ENCODE measurements at places on chromosomes 4 and X. TPM values are rescaled to one million over a fixed set of nuclear protein-coding genes. Genes with fewer than 3 reads are reported as not detected.
A peak's percentile ranks its signal among the peaks of the same experiment; 100 is the strongest.

DNA sequence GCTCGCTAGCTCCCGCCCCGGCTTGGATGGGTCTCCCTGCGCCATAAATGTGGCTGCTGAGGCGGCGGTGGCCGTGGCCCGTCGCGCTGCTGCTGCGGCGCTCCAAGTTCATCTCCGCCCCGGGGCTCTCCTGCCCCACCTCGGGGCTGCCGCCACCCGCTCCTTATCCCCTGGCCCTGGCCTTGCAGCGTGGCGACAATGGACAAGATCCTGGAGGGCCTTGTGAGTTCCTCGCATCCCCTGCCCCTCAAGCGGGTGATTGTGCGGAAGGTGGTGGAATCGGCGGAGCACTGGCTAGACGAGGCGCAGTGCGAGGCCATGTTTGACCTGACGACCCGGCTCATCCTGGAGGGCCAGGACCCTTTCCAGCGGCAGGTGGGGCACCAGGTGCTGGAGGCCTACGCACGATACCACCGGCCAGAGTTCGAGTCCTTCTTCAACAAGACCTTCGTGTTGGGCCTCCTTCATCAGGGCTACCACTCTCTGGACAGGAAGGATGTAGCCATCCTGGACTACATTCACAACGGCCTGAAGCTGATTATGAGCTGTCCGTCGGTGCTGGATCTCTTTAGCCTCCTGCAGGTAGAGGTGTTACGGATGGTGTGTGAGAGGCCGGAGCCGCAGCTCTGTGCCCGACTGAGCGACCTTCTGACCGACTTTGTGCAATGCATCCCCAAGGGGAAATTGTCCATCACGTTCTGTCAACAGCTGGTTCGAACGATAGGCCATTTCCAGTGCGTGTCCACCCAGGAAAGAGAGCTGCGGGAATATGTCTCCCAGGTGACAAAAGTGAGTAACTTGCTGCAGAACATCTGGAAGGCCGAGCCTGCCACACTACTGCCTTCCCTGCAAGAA, 763 bp downstream of the USP38 start:
- peak; percentile 34 for DNase-seq

PDGFRA gene
- 0.44 TPM for total RNA-seq

GRCh38 chrX:18721683-18722499, 14.4 kb downstream of the PPEF1 start:
- DNase-seq: no peak

DNA sequence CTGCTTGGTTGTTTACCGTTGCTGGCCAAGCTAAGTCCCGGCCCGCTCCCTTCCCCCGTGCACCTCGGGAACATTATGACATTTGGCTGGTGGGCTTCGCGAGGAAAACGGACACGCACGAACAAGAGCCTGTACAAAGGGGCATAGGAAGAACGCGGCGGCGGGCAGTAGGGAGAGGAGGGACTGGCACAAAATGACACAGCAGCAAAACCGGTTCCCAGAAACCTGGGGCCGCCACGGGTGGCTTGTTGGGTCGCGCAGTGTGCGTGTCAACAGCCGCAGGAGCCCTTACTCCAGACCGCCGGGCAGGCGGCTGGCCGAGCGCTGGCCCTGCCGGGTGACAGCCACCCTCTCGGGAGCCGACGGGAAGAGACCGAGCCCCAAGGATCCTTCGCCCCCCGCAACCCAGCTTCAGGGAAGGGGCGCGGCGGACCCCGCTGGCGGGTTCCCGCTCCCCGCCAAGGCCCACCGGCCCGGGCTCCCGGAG, 1.6 kb upstream of the LIN54 start:
- peak; percentile 52 for DNase-seq

- peak; percentile 61 for DNase-seq
These were observed 6.6 kb downstream of the MGST2 start for GRCh38 chr4:139672215-139672614.

DNA sequence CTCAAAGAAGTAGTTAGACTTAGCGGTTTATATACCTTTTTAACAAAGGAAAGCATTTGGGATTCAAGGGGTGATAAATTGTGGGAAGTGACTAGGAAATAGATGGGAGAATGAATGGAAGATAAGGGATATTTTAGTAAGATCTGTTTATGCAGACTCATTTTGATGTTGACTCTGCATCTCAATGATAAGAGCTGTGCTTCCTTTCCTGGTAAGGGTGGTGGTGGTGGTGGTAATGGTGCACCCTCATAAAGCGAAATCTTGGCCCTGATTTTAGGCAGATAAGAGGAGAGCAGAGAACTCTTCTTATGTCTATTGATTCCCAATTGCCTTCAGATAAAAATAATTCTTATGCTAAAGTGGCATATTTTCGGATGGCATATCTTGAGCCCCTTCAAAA, 197.1 kb downstream of the SPRY1 start:
- peak; percentile 22 for DNase-seq

- peak; percentile 44 for DNase-seq
These were observed at the start of gene CNKSR2 for GRCh38 chrX:21374163-21374993. Gene CNKSR2 (plus strand): TSS chrX:21374418. CDS start chrX:21374898, 480 bp downstream.

DNA sequence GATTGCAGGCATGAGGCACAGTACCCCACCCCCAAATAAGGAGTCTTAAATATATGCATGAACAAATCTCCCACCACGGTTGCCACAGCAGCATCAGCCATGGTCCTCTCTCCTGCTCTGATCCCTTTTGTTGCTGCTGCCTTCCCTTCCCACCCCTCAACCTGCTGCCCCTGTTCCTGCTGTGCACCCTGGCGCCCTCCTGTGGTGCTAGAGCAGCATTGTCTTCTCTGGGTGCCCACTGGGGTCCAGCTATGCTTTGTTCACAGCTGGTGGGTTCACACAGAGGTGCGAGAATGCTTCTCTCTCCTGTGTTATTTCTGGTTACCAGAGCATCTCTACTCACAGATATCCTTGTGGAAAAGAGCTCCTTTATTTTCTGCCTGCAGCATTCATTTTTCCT, 116.2 kb downstream of the GATB start:
- DNase-seq: peak; percentile 18

DCX gene
- total RNA-seq: not detected

DNA sequence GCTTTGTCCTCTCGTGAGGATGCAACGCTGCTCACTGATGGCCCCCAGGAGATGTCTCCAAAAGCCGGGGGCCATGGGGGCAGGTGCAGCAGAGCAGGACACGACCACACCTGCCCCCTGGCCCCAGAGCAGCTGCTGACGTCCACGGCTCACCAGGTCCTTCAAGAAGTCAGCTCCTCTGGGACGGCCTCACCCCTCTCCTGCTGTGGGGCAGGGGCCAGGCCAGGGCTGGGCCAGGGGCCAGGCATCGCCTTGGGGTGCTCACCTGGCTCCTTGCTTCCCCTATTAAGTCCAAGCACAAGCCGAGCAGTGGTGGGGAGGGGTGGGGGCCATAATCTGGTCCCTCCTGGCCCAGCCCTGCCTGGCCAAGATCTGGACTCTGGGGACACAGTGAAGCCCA, 28.6 kb upstream of the MXD4 start:
- no peak for DNase-seq

DNA sequence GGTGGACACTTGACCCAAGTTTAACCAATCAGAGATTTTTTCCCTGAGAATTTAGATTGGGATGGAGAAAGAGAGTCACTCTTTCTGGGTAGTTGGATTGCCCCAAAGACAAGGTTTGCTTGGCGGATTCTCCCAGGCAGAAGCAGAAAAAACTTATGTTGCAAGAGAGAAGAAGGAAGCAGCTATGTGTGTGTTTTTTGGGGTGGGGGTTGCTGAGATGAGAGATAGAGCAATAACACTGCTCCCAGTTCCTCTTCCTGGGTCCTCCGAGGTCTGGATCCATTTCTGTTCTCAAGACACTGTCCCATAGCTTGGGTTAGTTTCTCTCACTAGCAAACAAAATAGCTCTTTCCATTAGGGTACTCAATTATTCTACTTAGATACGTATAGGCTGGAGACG, 222.1 kb downstream of the STIM2 start:
- no peak for DNase-seq

HSFX2 gene
- total RNA-seq: 0.40 TPM

MMGT1 gene
- 4.6 TPM for total RNA-seq

GRCh38 chr4:181523973-181524372, 719.2 kb upstream of the TENM3 start:
- no peak for DNase-seq

GRCh38 chr4:94743838-94744237, 13.9 kb upstream of the BMPR1B start:
- DNase-seq: no peak

DNA sequence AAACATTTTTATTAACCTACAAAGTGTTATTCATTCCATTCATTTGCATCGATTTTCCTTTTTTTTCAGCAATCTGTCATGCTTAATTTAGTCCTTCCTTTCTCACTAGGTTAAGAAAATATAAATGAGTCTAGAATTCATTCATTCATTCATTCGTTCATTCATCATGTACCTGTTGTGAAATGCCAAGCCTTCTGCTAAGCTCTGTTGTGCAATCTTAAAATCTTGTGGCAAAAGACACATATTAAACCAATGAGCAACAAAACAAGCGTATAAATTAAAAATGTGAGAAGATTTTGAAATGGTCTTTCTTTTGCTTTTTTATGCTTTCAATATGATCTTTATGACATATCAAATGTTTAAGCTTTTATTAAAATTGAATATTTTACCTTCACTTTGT, 88.6 kb upstream of the MAD2L1 start:
- DNase-seq: no peak

- no peak for DNase-seq
These were observed 438.5 kb downstream of the INPP4B start for GRCh38 chr4:142407596-142407995.

SPIN2B gene
- 4.8 TPM for total RNA-seq

UCHL1 gene
- 11.7 TPM for total RNA-seq

SSX4 gene
- total RNA-seq: not detected

GRCh38 chr4:165537028-165537648, 158.3 kb downstream of the CPE start:
- DNase-seq: peak; percentile 65

- DNase-seq: no peak
These were observed 131.2 kb downstream of the UNC5C start for GRCh38 chr4:95417531-95417930.

DNA sequence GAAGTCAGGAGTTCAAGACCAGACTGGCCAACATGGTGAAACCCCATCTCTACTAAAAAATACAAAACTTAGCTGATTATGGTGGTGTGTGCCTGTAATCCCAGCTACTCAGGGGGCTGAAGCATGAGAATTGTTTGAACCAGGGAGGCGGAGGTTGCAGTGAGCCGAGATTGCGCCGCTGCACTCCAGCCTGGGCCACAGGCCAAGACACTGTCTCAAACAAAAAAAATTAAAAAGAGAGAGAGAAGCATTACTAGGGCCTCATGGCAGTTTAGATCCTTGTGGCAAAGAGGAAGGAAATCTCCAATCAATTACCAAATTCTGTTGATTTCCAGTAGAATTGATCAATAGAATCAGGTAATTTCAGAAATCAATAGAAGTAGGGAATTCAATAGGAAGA, 16.8 kb upstream of the SLC34A2 start:
- no peak for DNase-seq

LRIT3 gene
- not detected for total RNA-seq

DNA sequence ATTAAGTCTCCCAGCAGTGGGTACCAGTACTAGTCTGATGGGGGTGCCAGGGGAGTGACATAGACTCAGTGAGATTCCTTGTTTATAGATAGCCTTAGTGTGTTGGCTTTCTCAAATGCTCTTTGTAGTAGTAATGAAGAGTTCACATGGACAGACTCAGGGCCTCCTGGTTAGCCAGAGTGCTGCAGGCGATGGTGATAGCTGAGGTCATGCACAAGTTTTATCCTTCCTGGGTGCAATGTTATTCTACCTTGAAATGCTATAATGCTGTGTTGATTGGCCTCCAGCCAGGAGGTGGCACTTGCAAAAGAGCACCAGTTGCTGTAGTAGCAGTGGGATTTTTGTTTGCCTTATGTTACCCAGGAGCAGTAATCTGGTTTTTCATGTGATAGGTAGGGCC, 35.5 kb upstream of the ADH4 start:
- DNase-seq: no peak

DNA sequence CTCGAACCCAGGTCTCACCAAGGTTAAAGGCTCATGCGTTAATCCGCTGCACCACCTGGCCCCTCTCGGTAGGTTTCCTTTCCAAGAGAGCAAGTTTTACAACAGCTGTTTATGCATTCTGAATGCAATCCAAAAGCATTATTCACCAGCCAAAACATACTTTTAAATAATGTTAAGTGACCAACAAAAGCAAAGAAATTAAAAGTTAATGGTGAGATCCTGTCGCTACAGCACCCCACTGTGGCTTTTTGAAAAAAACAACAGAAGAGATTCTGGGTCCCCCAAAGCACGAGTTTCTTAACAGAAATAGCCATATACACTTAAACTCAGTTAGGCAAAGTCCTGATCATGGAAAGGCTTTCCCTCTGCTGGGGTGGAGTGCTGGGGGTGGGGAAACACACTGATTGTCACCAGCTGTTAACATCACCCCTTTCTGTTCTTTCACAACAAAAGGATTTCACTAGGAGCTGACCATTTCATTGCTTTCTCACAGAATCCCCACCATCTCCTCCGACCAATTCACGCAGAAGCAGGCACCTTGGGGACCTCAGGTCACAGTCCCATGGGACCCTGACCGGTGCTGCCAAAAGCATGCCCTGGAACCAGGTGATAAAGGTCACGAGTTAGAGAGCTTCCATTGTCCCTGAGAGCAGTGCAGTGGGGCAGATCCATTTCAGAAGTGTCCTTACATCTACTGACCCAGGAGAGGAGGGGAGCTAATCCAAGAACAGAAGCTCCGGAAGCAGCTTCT, 51.2 kb downstream of the ZNF827 start:
- DNase-seq: peak; percentile 41

GRCh38 chr4:1819284-1819683, 26.2 kb downstream of the FGFR3 start:
- DNase-seq: peak; percentile 54

FDCSP gene
- not detected for total RNA-seq

GRCh38 chr4:110787109-110787508, 164.2 kb upstream of the PITX2 start:
- DNase-seq: no peak

DNA sequence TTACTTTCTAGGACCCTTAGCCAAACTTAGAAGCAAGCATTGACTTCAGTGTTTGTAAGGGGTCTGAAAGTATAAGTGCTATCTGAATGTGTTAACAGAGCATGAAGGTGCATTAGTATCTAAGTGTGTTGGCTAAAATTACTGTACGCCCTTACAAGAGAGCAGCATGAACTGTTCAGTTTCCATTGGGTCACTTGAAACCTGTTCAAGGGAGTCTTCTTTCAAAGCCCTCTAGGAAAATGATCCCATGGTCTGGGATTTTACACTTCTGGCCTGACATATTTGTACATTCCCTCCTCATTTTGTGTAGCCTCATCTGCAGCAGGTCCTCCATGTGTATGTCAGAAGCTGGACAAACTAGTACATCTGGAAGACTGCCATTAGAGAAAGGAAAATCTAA, 3.2 kb downstream of the PRDX4 start:
- DNase-seq: no peak

DNA sequence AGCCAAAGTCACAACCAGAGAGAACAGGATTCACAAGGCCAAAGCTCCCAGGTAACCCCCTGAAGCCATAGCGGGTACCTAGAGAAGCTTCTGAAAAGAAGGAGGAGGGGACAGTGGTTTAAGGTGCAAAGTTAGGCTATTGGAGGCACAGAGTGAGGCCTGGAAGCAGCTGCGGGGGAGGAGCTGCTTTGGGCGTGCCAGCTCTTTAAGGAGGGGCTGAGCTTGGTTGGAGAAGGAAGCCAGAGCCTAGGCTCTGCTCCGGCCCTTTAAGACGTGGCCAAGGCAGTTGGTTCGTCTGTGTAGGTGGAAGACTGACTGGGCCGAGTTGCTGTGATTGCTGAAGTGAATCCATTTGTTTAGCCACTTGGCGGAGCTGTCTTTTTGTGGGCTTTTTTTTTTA, 1.5 kb downstream of the KLF8 start:
- DNase-seq: peak; percentile 12

Data from lung microvascular endothelial cell (primary cell).